ENCODE measurements at places on chromosomes 1 and 21.

DNA sequence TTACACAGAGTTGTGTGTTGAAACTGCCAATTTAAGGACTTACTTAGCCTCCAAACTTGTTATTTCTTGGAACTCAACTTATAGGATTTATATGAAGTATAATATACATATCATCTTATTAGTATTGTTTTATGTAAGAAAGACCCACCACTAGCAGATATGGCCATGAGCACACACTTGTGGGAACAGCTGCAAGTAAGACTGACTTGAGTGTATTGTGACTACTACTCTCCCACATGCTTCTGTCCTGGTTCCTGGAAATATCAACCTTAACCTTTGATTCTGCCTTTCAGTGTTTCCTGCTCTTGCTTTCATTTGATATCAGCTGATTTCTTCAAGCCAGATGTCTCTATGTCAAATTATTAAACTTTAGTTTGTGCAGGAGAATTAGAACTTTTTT lies 175.3 kb downstream of the MAGI3 start:
- DNase-seq = no peak

GRCh38 chr1:245215071-245215470 lies 60.3 kb downstream of the KIF26B start:
- no peak for DNase-seq

GRCh38 chr1:23370330-23370708 lies 683 bp upstream of the ZNF436 start:
- DNase-seq = no peak

GRCh38 chr21:29550205-29550604 lies 251.5 kb downstream of the BACH1 start:
- DNase-seq = no peak

GRCh38 chr1:162475539-162476185 lies 22.0 kb upstream of the UHMK1 start:
- DNase-seq = no peak

DNA sequence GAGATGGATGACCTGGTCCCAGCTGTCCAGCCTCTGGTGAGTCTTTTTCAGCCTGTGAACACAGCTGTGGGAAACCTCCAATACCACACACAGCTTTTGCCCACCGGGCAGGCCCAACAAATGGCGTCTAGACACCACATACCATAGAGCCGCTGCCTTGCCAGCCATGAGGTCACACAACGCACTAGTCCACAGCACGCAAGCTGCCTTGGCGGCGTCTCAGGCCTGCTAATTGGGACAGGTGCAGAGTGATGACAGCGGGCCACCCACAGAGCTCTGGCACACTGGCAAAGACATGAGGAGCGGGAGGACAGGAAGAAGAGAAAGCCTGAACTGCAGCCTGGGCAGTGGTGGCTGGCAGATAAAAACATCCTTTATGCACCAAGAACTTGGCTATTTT lies 125.5 kb downstream of the ADAMTS1 start:
- DNase-seq = no peak

DNA sequence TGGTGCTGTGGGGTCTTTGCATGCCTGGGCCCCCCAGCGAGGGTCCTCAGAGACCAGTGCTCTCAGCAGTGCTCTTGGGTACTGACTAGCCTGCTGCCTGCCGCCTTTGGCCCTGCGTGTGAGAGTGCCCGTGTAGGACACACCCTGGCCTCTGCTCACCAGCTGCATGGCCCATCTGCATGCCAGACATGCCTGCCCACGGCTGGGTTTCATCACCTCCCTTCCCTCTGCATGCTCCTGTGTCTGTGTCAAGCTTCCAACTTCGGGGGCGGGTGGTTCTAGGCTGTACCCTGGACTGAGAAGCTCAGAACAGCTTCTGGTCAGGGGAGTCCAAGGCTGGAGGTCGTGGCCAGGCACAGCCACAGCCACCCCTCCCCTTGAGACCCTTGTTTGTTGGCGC lies 56.9 kb downstream of the PTPRF start:
- no peak for DNase-seq

GRCh38 chr1:35554266-35555211 lies 2.7 kb downstream of the KIAA0319L start:
- DNase-seq = no peak

- DNase-seq = no peak
Observed at GRCh38 chr1:73096841-73097240, 814.5 kb upstream of the NEGR1 start.

DNA sequence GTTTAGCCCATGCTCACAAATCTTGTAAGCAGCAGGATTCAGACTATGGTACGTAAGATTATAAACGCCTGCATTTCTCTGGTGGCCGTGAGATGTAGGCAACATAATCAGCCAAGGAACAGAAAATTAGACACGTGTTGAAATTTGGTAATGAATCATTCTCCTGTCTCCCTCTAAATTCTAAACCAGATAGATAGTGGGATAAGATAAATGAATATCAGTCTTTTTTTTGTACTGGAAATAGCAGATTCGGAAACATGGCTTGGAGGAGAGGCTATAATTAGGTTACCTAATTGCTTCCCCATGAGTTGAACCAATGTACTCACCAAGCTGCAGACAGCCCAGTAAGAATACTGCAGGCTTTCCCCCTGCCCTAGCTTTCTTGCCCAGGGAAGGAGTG lies 172.3 kb downstream of the TGFB2 start:
- no peak for DNase-seq

DNA sequence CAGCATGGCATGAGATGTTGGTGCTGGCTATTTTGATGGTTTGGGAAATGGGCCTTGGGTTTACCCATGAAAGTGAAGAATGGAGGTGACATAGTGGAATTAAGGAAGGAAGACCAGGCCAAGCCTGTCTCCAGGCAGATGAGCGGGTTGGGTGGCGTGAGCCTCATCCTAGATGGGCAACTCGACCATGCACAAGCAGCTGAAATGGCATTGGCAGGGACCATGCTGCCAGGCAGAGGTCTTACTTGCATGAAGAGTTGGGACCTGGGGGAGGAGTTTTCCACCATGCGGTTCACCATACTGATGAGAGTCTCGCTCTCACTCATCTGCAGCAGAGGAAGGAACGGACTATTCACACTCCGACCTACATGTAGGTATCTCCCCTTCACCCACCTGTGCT lies 37.5 kb upstream of the GOLT1A start:
- DNase-seq = no peak
